ENCODE measurements at places on chromosomes 6 and 20.

DNA sequence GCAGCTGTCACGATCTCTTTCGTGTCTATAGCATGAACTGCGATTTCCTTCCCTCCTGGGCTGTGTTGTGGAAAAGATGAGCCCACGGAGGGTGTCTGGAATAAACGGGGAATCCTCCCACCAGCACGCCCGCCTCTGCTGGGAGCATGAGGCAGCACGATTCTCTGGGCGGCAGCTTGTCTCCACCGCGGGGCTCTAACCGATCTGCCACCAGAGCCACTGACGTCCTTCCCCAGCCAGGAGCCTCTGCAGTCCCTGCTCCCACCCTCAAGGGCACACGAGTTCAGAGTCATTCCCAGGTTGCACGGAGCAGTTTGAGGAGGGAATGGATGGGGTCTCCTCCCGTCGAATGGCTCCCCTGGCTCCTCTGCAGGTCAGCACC, 197.6 kb downstream of the DLL1 start:
- DNase-seq: no peak

GRCh38 chr6:42448391-42448790, 3.3 kb downstream of the TRERF1 start:
- DNase-seq: no peak

DNA sequence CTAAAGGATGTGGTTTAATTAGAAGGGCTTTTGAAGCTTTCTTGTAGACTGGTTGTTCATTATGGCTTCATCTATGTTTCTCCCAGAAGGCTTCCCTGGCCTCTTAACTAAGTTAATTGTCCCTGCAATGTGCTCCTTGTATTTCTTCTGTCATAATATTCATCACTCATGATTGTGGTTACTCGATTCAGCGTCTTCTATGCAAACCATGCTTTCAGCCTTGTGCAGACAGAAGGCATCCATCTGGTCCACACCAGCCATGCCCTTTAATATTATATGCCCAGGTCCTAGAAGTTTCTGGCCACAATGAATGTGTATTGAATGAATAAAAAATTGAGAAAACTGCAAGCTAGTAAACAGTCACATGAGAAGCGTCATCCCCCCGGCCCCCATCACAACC, 163.2 kb downstream of the KHDC1L start:
- DNase-seq: no peak

DNA sequence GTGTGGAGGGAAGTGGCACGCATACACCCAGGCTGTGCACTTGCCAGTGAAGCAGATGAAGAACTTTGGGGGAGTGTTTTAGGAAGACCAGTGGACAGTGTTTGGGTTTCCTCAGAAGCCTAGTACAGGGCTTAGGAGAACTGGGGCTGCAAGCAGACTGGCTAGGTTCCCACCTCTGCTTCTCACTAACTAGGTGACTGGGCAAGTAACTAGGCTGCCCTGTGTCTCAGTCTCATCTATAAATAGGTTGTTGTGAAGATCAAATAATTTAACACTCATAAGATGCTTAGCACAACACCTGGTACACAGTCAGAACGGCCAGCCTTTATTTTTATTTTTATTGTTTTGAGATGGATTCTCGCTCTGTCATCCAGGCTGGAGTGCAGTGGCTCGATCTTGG, 312.1 kb downstream of the CDH26 start:
- no peak for DNase-seq

- DNase-seq: no peak
Observed at GRCh38 chr6:12929678-12930077, 213.1 kb downstream of the PHACTR1 start.

DNA sequence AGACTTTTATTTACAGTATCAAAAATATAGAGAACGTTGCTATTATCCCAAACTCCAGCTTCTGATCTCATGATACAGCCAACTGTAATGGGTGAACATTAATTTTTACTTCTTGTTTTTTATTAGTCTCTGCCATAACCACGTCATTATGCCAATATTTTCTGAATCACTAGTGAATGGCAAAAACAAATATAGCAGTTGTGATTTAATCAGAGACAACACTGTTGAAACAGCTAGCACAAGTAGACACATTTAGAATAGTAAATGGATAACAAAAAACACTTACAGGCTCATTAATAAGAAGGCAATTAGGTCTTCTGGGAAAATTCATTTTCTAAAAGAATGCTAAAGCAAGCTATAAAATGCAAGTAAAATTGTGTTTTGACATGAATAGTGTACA, 8.1 kb downstream of the PTPRK start:
- no peak for DNase-seq

GRCh38 chr6:157597461-157598312, 216.7 kb downstream of the ZDHHC14 start:
- no peak for DNase-seq

- DNase-seq: no peak
Observed at GRCh38 chr6:16700202-16700915, 60.9 kb downstream of the ATXN1 start.

DNA sequence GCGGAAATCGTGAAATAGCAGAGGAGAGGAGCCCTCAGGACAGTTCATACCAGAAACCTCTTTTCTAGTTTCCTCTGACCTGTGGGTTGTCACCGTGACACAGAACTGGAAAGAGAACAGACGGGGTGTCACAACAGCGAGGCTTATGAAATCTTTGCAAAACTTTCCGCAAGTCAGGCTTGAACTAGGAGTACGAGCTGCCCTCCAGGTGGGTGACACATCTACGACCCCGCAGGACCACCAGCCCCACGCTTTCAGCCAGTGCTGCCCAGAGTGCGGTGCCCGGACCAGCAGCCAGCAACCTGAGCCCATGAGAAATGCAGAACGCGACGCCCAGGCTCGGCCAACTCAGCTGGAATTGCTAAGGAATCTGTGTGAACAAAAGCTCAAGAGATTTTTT, 30.8 kb downstream of the WRNIP1 start:
- no peak for DNase-seq

GRCh38 chr6:67184405-67184804, 1450.7 kb upstream of the ADGRB3 start:
- no peak for DNase-seq

- no peak for DNase-seq
Observed at GRCh38 chr6:170058878-170059485, 231.9 kb downstream of the DLL1 start.

- DNase-seq: no peak
Observed at GRCh38 chr6:137237413-137238170, 18.4 kb upstream of the IFNGR1 start.

DNA sequence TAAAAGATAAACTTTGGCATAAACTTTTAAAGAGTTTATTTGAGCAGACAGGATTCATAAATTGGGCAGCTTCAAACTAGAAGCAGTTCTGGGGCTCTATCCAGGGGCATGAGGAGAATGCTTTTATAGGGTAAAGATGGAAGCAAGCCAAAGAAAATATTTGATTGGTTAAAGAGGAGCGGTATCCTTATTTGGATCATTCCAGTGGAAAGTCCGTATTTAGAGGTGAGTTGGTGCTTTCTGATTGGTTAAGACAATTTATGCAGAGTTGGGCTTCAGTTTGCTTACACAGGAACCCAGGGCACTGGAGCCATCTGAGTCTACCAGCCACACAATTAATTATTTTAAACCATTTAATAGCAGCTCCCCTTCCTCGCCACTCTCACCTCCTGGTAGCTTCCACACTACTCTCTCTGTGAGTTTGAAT, 37.9 kb upstream of the RNF217 start:
- no peak for DNase-seq

DNA sequence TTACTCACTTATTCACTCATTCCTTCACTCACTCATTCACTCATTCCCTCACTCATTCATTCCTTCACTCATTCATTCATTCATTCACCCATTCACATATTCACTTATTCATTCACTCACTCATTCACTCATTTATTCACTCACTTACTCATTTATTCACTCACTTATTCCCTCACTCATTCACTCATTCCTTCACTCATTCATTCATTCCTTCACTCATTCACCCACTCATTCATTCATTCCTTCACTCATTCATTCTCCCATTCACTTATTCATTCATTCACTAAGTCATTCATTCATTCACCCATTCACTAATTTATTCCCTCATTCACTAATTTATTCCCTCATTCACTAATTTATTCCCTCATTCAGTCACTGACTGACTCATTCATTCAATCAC, 127.6 kb downstream of the EDN3 start:
- no peak for DNase-seq

GRCh38 chr20:58903614-58904013, 51.1 kb downstream of the GNAS start:
- no peak for DNase-seq

DNA sequence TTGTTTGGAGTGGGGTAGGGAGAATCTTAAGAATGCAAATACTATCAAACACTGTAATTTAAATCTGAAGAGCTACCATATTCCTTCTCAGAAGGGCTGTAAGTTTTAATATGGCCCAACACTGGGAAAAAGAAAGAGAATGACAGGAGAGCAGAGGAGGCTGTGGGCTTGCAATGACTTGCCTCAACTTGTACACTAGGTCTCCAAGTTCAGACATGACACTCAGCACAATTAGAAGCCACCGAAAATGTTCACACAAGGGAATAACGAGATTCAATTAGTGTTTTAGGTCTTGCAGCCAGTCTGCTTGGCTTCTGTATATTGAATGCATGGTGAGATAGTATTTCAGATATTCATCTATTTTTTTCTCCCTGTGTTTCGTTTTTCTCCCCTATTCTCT, 89.4 kb downstream of the HS3ST5 start:
- DNase-seq: no peak

DNA sequence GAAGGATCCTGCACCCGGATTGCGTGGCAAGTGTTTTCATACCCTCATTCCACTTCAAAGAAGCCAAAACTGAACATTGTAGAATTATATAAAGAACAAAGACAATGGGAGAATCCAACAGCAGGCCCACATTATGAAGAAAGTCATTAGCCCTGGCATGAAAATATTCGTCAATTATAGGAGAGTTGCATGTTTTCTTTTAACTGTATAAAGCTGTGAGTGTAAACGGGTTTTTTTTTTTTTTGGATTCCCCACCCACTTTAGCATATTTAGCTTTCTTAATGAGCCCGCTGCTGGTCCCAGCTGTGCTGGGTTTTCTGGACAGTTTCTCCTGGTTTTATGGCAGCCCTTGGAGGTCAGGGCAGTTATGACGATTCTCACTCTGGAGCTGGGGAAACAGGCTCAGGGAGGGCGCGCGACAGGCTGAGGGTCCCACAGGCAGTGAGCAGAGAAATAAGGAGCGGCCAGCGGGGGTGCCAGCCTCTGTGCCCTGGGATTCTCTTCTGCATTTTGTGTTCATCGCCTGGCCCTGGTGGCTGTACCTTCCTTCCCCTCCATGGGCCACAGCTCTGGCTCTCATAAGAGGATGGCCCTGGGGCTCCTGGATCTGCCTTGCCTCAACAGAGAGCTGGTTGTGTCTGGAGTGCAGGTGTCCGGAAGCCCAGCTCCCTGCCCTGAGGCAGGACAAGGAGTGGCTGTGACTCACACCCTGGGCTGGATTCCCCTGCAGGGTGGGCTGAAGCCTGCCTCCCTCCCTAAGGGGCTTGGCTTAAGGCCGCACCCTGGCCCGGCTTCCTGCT, 24.1 kb upstream of the SULF2 start:
- no peak for DNase-seq

DNA sequence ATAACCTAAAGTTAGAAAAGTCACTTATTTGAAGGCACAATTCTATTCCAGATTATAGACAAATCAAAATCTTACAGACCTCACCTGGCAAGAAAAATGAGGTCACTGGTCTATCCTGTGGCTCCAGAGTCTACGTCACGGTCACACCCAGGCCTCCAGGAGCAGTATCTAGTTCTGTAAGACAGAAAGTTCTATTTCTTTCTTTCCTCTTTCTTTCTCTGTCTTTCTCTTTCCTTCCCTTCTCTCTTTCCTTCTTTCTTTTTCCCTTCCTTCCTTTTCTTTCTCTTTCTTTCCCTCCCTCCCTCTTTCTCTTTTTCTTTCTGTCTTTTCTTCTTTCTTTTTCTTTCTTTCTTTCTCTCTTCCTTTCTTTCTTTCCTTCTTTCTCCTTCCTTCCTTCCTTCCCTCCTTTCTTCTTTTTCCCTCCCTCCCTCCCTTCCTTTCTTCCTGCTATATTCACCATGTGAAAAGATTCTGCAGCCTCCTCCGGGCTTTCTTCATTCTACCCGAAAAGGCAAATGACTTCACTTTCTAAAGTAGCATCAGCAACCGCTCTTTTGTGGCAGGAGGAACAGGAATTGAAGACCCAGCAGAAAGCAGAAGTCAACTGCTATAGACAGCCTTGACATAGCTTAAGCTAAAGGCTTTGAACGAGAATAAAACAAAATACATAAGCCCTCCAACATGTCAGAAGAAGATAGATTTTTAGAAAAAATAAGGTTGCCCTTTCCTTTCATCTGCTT, 83.9 kb upstream of the SIRPG start:
- DNase-seq: no peak

- no peak for DNase-seq
Observed at GRCh38 chr6:43222418-43223059, 6.7 kb downstream of the DNPH1 start.

- DNase-seq: no peak
Observed at GRCh38 chr6:125811259-125811658, 20.5 kb downstream of the NCOA7 start.

DNA sequence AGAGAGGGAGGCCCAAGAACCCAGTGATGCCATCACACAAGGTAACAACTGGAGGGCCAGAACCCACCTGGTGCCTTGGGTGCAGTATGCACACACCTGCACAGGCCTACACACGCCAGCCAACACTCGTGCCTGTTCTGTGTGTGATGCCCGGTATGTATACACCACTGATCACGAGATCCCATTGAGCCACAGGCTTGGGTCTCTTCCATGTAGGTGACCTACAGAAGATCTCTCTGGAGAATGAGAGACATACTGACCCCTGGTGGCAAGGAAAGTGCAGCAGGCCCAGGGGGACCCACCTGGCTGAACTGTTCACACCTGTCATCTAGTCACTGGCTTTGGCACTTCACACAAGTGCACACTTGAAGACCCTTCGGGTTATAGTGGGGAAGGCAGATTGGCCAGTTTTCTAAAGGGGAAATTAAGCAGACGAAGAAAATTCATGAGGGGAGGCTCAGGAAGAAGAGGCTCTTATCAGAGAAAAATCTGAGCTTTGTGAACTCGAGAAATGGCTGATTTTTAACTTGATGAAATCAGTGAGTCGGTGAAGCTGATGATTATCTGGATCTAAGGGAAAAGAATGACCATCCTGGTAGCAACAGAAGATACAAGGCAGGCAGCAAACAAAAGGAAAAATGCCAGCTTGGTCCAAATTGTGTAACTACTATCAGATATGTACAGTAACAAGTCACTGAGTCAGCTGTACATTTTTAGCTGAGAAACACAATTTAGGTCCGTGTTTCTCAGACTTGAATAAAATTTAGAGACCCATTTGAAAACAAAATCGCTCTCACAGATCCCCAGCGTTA, 69.1 kb upstream of the PBOV1 start:
- DNase-seq: no peak

DNA sequence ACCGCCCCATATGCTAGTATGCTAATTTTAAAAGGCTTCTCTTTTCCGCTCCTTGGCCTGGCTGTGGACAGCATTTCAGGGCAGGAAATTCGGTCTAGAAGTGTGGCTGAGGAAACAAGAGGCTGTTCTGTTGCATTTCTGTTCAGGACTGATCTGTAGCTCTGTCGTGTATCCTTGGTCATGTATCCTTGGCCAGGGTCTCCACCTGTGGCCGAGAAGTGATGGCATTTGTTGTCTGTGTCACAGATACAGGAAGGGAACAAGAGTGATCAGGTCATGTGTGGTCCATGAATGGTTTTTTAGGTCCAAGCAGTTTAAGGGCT, 300.5 kb upstream of the SUPT3H start:
- DNase-seq: no peak

GRCh38 chr6:166476061-166476591, 93.4 kb upstream of the MPC1 start:
- DNase-seq: no peak

- DNase-seq: no peak
Observed at GRCh38 chr6:10540073-10540746, 19.1 kb downstream of the GCNT2 start.
